Lung (tissue), 17 donors: ENCODE measurements at places on chromosomes 4 and X. TPM values are rescaled to one million over a fixed set of nuclear protein-coding genes. Genes with fewer than 3 reads are reported as not detected.

- peaks cover 65% of the 10 kb centered on the region for H3K27me3 ChIP-seq
- no peaks in the 10 kb centered on the region for H3K36me3 ChIP-seq
- DNase-seq, result no peak
- H3K27ac ChIP-seq, result no peak overlapping the region
- H3K4me3 ChIP-seq, result no peak overlapping the region
These were observed 13.2 kb downstream of the AMOT start for GRCh38 chrX:112827292-112827903.

GRCh38 chr4:170259631-170260153 lies 169.9 kb upstream of the AADAT start:
- no peak overlapping the region for H3K27ac ChIP-seq
- no peaks in the 10 kb centered on the region for H3K4me1 ChIP-seq
- H3K36me3 ChIP-seq, result no peaks in the 10 kb centered on the region
- peak; percentile 89 for DNase-seq

DNA sequence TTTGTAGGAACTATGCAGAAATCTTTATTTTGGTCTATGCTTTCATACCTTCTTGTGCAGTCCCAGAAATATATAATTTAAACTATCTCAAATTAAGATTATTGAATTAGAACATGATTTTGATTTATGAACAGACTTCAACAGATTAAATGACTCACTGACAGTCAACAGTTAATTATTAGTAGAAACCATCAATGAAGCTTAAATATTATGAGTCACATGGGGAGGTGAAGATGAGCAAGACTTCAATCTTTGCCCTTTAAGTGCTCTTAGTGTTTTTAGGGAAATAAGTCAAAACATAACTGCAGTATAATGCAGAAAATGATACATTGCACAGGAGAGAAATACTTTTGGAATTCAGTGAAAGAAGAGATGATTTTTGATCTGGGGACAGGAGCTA lies 81.5 kb upstream of the BMP3 start:
- H3K27ac ChIP-seq, result no peak overlapping the region
- DNase-seq, result no peak
- H3K4me1 ChIP-seq, result no peaks in the 10 kb centered on the region
- H3K4me3 ChIP-seq, result no peak overlapping the region

GRCh38 chr4:87356832-87357526 lies 34.0 kb downstream of the HSD17B11 start:
- H3K4me3 ChIP-seq, result no peak overlapping the region
- no peaks in the 10 kb centered on the region for H3K27me3 ChIP-seq
- H3K27ac ChIP-seq, result no peak overlapping the region
- no peak for DNase-seq
- H3K36me3 ChIP-seq, result peaks cover 10% of the 10 kb centered on the region

- H3K36me3 ChIP-seq, result no peaks in the 10 kb centered on the region
- no peaks in the 10 kb centered on the region for H3K4me1 ChIP-seq
- H3K4me3 ChIP-seq, result no peak overlapping the region
- H3K27ac ChIP-seq, result no peak overlapping the region
- DNase-seq, result no peak
These were observed 41.3 kb upstream of the ASMTL start for GRCh38 chrX:1493877-1494510.

GRCh38 chr4:150462743-150463142 lies 119.2 kb upstream of the MAB21L2 start:
- no peaks in the 10 kb centered on the region for H3K4me1 ChIP-seq
- H3K4me3 ChIP-seq, result no peak overlapping the region
- H3K27me3 ChIP-seq, result no peaks in the 10 kb centered on the region

- peak; percentile 64 for DNase-seq
- H3K36me3 ChIP-seq, result no peaks in the 10 kb centered on the region
- peaks cover 14% of the 10 kb centered on the region for H3K4me1 ChIP-seq
- no peaks in the 10 kb centered on the region for H3K27me3 ChIP-seq
These were observed 38.2 kb downstream of the EDNRA start for GRCh38 chr4:147518846-147519767.

DNA sequence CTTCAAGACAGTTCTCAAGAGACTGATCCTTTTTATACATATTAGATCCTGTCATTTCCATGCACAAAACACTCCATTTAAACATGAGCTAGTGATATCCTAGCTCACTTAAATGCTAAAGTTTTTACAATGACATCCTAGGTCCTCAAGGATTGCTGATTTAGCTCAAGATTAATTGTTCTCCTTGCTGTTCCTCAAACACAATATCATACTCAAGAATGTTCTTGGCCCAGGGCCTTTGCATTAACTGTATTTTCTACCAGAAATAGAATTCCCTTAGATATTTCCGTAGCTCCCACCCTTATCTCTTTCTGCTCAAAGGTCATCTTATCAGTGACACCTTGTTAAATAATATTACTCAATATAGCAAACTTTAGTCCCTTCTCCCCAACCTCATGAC lies 270.1 kb downstream of the GALNTL6 start:
- H3K27ac ChIP-seq, result no peak overlapping the region
- no peaks in the 10 kb centered on the region for H3K36me3 ChIP-seq
- H3K4me3 ChIP-seq, result no peak overlapping the region
- no peaks in the 10 kb centered on the region for H3K27me3 ChIP-seq
- no peaks in the 10 kb centered on the region for H3K4me1 ChIP-seq

DNA sequence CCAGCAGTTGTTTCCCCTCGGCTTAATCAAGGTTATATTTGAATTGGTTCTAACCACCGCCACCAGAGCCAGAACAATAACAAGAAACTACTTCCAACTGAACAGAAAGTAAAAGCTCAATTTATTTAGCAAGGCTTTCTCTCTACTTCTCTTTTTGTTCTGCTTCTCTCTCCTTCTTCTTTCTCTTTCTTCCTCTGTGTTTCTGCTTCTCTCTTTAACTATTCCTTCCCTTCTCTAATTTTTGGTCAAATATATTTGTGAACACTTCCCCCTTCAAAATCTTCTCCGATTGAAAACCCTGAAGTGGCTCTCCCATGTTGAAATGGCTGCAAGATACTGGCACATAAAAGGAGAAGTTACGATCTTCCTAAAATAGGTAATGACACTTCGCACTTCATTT lies 1195.9 kb upstream of the PRKX start:
- H3K4me1 ChIP-seq, result no peaks in the 10 kb centered on the region
- no peak overlapping the region for H3K4me3 ChIP-seq
- H3K36me3 ChIP-seq, result no peaks in the 10 kb centered on the region

DNA sequence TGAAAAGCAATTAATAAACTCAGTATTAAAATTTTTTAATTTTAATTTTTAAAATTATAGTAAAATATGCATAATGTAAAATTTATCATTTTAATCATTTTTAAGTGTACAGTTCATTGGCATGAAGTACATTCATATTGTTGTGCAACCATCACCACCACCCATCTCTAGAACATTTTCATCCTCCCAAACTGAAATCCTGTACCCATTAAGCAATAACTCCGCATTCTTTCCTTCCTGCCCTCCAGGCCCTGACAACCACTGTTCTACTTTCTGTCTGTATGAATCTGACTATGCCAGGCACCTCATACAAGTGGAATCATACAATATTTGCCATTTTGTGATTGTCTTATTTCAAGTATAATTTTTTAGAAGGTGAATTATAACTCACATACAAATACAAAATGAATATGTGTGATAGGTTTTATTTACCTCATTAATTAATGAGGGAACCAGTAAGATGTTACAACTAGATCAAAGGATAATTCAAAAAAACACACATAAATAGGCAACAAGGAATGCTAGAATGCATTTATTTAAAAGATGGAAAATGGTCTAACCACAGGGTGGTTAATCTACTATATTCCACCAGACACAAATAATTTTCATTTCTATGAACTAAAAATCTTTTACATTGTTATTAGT lies 13.1 kb upstream of the AFF1 start:
- no peak overlapping the region for H3K27ac ChIP-seq
- no peak for DNase-seq
- no peaks in the 10 kb centered on the region for H3K4me1 ChIP-seq
- no peak overlapping the region for H3K4me3 ChIP-seq

DNA sequence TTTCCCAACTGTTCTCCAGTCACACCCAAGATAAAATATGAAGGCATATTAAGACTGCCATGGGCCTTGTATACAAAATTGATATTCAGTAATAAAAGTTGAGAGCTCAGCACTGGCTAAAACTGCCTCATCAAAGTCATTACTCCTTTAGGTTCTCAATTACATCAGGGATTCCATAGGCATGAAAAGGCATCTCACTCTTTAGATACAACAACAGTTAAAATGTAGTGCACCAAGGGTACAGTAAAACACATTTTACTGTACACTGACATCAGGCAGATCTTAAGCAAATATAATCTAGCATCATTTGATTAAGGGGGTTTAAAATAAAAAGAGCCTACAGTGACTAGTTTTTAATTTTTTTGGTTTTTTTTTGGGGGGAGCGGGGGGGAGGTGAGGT lies 107.7 kb downstream of the PPP3CA start:
- H3K27ac ChIP-seq, result no peak overlapping the region
- H3K4me3 ChIP-seq, result no peak overlapping the region
- H3K27me3 ChIP-seq, result no peaks in the 10 kb centered on the region
- H3K4me1 ChIP-seq, result peaks cover 3% of the 10 kb centered on the region
- no peak for DNase-seq

DNA sequence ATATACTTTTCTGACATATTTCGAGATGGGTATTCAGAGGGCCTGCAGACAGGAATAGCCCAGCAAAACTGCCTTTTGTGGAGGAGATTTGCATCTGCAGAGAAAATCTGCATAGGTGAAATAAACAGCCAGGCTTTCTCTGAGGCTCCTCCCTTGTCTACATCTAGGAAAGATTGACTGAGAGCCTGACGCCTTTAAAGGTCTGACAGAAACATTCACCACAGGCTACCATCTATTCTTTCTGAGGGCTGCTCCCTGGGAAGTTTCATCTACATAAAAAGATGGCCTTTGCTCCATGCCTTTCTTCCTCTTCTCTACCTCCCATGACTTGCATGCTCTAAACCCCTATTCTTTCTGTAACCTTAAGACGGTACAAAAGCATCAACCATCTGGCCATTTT lies 55.0 kb upstream of the AP1S2 start:
- no peak for DNase-seq
- H3K4me1 ChIP-seq, result peaks cover 5% of the 10 kb centered on the region
- no peak overlapping the region for H3K27ac ChIP-seq
- no peak overlapping the region for H3K4me3 ChIP-seq
- no peaks in the 10 kb centered on the region for H3K36me3 ChIP-seq

- no peaks in the 10 kb centered on the region for H3K4me1 ChIP-seq
- H3K4me3 ChIP-seq, result no peak overlapping the region
- no peaks in the 10 kb centered on the region for H3K27me3 ChIP-seq
- H3K36me3 ChIP-seq, result no peaks in the 10 kb centered on the region
- no peak overlapping the region for H3K27ac ChIP-seq
- DNase-seq, result peak; percentile 21
These were observed 18.4 kb upstream of the FHDC1 start for GRCh38 chr4:152917543-152918395.

DNA sequence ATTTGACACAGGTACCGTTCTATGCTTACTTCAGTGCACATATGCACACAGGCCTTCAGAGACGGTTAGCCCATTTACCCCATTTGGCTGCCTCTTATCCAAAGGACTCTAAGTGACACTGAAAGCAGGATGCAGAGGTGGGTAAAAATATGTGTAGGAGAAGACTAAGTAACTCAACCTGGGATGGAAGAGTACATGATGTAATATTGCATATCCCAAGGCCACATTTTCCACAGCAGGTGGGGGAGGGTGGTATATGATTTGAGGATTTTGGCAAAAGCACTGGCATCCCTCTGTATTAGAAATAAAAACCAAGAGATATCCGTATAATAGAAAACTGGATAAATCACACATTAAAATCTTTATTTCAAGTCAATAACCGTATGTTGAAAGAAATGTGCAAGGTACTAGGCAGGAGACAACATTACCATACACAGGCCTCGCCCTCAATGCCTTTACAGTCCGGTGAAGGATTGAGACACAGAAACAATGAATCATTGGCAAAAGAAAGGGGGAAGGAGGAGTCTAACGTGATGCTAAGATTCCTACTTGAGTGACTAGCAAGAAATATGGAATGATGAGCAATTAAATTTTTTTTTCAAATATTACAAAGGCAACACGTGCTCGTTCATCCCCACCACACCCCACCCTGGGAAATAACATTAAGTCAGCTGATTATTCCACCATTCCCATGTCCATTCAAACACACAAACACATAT lies 161.0 kb upstream of the RASGEF1B start:
- no peaks in the 10 kb centered on the region for H3K36me3 ChIP-seq
- H3K27me3 ChIP-seq, result no peaks in the 10 kb centered on the region
- H3K4me3 ChIP-seq, result no peak overlapping the region
- no peak overlapping the region for H3K27ac ChIP-seq

DNA sequence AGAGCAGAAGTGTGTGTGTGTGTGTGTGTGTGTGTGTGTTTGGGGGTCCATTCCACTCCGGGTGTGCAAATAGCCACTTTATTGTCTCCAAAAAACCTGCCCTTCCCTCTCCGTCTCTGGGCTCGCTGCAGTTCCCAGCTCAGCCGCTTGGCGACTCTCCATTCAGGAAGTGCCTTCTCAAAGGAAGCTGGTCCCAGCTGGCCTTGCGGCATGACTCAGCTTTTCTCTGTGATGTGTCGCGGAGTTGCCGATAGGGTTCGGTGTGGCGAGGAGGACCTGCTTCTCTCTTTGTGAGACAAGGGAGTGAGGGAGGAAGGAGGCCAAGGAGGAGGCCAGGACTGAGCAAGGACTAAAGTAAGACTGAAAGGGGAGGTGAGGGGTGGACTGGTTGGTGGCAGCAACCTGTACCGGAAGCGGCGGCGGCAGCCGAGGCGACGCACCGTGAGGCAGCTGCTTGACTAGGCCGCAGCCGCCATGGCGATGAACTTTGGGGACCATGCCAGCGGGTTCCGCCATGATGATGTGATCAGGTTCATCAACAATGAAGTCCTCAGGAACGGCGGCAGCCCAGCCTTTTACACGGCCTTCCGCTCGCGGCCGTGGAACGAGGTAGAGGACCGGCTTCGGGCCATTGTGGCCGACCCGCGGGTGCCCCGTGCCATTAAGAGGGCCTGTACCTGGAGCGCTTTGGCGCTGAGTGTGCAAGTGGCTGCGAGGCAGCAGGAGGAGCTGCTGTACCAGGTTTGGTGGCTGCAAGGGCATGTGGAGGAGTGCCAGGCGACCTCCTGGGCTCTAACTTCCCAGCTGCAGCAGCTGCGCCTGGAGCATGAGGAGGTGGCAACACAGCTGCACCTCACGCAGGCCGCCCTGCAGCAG lies at the start of gene TEX13C:
Gene TEX13C, plus strand, starts transcription at position 226 of the 876 bp plus-strand sequence. Its CDS starts 249 bp downstream, at position 475.
- no peak for DNase-seq
- no peaks in the 10 kb centered on the region for H3K27me3 ChIP-seq
- no peak within 1 kb of the TSS for H3K4me3 ChIP-seq
- no peaks in the 10 kb centered on the region for H3K36me3 ChIP-seq
- no peak within 1 kb of the TSS for H3K27ac ChIP-seq

Gene MAGEA9B
- total RNA-seq, result not detected

Gene SATL1
- 0.06 TPM for total RNA-seq

Gene TLL1
- 2.7 TPM for total RNA-seq

Gene NCBP2L
- total RNA-seq, result 0.12 TPM

Gene COL25A1
- total RNA-seq, result 1.3 TPM

Gene GCNA
- total RNA-seq, result 2.2 TPM

Gene PPP1R2C
- not detected for total RNA-seq

Gene RTL5
- 7.3 TPM for total RNA-seq
